GM18507 (cell line): ENCODE measurements at places on chromosomes 5 and 9.

GRCh38 chr5:157150995-157151394, 8.3 kb upstream of the MED7 start:
- DNase-seq = no peak

DNA sequence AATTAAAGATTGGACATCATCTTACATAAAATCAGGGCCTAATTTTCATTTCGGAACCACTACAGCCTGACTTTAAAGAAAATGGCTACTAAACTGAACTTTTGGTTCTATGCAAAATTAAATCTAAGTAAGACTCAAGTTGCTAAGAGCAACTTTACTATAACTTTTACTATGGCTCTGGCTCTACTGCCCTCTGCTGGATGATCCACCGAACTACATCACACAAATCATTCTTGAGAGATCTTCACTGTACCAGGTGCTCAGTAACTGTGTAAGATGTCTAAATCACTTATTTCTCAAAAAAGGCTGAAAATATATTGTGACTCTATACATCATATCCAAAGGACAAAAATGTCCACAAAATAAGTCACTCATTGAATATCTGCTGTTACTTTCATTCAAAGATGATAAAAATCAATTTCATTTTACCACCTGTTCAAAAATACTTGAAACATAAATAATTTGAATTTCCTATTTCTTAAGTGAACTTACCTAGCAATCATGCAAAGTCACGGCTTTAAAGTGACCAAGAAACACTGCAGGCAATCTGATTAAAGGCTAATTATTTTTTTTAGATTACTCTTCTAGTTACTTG, 13.5 kb downstream of the MOCS2 start:
- peak; percentile 28 for DNase-seq

- DNase-seq = no peak
These were observed 53.5 kb upstream of the TAF11L2 start for GRCh38 chr5:17444496-17444895.

DNA sequence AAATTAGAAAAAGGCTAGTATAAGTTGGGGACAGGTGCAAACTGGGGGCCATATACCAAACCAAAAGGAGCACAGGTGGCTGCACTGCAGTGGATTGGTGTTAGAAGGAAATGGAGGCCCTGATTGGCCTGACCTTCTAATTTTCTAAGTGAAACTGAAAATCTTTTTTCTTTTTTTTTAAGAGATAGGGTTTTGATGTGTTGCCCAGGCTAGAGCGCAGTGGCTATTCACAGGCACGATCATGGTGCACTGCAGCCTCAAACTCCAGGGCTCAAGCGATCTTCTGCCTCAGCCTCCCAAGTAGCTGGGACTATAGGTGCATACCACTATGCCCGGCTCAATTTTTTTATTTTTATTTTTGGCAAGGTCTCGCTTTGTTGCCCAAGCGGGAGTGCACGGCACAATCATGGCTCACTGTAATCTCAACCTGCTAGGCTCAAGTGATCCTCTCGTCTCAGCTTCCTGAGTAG, 9.8 kb upstream of the CCDC69 start:
- DNase-seq = no peak

DNA sequence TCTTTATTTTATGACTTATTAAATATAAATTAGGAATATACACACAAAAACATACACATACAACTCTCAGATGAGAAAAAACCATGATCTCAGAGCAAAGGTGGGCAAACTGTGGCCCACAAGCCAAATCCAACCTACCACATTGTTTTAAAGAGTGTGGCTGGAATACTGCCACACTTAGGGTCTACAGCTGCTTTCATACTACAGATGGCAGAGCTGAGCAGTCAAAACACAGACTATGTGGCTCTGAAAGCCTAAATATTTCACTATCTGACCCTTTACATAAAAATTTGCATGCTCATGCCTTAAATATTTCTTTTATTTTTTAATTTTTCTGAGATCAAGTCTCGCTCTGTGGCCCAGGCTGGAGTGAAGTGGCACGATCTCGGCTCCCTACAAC, 28.3 kb downstream of the LEAP2 start:
- no peak for DNase-seq

GRCh38 chr5:179319741-179320281, 25.4 kb downstream of the ADAMTS2 start:
- DNase-seq = no peak

DNA sequence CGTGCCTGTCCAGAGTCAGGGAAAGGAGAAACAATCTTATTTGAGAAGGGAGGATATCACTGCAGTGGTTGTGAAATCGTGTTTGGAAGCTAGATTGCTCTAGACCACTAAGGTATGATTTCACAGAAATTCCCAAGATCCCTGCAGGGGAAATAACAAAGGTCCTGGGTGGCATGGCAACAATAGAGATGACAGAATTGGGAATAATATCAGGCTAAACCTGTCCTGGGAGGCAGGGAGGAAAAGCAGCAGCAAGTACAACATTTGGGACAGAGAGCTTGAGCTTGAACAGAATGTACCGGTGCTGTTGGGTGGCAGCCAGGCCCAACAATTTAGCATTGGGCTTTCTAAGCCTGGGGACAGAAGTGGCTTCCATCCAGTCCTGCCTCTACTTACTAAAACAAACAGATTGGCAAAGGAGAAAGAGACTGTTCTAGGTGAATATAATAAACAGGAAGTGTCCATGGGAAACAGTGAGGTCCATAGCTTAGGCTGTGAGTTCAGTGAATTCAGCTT, 17.0 kb upstream of the ARHGAP26 start:
- no peak for DNase-seq

DNA sequence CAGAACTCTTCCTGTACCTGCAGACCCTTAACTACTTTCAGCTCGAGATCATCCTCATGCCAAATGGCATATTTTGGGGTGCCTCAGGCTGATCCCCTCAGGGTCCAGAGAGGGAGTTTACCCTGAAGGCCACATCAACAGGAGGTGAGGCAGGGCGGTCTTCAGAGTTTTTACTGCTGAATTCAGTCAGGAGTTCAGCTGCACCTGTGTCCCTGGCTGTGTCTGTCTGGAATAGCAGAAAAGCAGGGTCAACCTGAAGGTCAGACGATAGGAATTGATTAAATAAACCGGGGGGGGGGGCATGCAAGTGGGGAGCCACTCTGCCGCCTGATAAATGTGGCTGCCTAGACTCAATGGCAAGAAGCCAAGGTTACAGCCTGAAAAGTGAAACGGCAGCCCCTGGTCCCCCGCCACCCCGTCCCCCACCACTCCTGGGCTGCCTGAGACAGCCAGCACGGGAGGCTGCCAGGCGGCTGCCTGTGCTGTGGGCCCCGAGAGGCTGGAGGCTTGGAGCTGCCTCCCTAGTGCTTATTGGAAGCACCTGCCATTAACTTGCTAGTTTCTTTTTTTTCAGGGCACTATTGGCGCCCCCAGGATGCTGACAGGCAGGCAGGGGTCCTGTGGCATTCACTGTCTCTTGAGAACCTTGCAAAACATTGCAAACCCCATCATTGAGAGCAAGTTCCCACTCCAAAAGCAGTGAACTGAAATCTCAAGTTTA, 182.7 kb upstream of the PPP1R26 start:
- no peak for DNase-seq

- DNase-seq = no peak
These were observed 40.0 kb upstream of the ARSB start for GRCh38 chr5:79025054-79025472.

DNA sequence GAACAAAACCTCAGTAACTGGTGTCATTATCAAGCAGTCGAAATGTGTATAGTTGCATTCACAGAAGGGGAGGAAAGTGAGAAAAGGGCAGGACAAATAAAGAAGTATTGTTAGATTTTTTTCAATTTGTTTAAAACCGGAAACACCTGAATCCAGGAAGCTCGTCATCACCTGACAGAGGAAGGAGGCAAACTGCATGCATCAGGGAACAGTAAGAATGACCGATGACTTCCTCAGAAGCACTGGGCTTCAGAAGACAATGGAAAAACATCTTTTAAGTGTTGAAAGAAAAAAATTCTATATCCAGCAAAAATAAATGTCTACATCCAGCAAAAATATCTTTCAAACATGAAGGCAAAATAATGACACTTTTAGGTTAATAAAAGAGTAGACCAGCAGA, 29.5 kb downstream of the PLEKHG4B start:
- DNase-seq = no peak

DNA sequence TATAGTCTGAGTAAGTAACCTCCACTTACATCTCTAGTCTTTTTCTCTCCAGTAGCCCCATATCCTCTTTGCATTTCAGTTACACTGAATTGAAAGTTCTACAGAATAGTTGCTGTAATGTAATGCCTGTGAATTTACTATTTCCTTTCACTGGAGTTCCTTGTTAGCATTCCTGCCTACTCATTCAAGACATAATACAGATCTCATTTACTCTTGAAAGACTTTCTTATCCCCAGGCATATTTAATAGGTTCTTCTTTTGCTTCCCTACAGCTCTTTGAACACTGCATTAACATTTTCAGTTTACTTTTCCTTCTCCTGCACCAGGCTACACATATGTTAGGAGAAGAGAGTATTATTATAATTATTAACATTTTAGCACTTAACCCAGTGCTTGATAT, 87.6 kb upstream of the OR13F1 start:
- DNase-seq = no peak

DNA sequence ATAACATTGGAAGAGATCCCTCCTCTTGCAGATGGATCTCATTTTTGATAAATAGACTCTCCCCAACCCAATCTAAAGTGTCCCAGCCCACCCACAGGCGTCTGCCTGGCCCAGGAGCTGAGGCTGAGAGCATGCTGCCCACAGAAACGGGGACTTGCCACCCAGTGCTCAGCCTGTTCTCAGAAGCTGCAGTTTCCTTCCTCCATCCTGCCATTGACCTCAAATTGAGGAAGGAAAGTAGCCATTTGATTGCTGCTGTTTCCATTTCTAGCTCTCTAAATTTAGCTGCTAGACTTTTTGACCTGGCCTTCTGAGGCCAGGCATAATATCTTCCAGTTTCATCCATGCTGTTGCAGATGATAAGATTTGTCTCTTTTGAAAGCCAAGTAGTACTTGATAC, 31.1 kb upstream of the FRMD3 start:
- DNase-seq = no peak

DNA sequence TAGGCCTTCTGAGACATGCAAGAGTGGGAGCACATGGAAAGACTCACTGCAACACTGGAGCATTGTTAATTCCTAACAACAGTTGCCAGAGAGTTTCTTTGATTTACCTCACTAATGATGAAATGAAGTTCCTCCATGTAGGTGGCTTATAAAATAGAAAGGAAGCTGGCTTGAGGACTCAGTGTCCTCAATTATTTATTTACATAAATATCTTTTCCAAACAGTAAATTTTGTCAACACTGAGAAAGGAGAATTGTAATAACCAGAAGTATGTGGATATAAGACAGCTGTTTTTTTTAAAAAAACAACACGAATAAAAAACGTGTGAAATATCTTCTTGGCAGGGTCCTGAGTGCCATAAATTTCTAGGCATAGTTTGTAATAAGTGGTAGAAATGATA, 9.1 kb upstream of the SLC27A6 start:
- DNase-seq = no peak

DNA sequence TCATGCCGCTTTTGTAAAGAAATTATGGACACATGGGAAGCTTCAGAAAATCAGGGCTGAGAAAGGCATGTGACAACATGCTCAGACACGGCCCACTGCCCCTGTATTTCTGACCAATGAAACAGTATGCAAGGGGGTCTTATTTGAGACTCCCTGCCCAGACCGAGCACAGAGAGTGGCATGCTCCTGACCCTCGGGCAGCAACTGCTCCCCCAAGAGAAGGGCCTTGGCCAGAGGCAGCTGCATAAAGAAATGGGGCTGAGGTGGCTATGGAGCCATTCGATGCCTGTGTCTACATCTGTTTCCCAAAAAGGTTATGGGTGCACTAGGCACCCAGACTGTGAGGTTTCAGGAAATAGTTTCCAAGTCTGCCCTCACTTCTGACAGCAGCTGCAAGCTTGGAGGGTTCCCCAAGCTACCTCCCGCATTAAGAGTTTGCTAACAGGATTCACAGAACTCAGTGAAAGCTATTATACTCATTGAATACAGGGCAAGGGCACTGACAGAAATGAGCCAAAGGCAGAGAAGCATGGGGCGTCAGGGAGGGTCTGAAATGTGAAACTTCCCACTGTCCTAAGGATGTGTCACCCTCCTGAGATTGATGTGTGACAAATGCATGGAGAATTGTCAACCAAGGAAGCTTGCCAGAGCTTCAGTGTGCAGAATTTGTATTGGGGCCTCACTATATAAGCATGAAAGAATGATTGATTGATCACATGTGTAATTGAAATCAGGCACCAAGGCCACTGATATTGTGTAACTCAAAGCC, 94.3 kb downstream of the DAP start:
- no peak for DNase-seq

GRCh38 chr5:81994679-81995078, 22.9 kb downstream of the ATG10 start:
- DNase-seq = no peak

DNA sequence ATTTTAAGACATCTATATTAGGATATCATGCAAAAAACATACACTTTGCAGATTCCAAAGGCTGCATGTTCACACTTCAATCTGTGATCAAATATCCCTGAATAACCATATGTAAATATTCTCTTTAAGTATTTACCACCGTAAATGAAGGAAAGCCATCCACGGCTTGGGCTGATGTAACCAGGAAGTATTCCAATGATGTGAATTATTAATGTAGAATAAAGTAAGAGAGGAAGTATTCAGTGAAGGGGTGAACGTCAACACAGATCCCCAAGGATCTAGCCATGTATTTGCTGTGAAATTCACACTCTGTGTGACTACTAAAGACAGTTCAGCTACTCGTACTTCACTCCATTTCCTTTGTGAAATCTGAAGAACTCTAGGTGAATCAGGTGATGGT, 75.2 kb downstream of the CDH6 start:
- DNase-seq = no peak

DNA sequence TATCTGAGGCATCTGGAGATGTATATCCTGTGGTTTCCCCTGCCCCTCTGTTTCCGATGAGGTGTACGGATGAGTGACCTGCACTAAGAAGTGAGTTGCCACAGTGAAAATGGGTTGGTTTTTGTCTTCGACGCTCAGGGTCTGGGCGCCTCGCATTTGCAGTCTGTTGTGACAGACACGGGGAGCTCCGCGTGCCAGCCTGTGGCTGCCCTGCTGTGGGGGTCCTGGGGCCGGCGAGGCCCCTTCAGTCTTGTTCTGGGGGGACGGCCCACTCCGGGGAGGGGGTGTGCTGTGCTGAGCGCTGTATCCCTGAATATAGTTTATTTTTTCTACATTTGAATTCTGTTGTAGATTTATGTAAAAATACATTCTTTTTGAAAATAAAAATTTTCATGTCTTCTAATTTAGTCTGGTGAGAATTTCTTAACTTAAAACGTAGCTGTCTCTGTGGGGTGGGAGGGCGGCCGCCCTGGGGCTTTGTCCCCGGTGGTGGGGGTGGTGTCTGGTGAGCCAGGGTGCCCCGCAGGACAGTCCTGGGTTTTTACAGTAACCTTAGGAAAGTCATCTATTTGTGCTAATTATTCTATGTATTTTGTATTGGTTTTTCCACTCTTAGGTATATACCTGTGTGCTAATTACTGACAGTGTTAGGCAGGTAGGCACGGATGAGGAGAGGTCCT, 4.7 kb downstream of the RNU6ATAC start:
- no peak for DNase-seq

- DNase-seq = no peak
These were observed 51.5 kb downstream of the MRPS30 start for GRCh38 chr5:44860267-44860666.
